ENCODE measurements at places on chromosomes 16 and 17.

DNA sequence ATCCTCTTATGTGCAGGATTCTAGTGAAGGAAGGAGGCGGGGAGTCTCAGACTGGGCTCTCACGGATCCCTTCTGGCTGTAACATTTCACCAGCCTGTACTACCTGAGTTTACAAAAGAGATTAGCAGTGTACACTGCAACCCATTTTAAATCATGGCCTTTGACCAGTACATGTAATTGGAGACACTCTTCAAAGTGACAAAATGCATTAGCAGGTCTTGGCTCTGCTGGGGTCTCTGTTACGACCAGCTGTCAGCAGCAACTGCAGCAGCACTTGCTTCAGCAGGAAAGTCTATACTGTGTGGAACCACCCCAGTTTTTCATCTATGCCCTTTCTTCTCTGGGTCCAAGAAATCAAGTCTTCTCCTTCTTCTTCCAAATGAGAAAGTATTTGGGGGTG is 322.8 kb upstream of the ASIC2 start:
- DNase-seq: no peak

GRCh38 chr17:65103896-65104295 is 33.3 kb upstream of the RGS9 start:
- no peak for DNase-seq

DNA sequence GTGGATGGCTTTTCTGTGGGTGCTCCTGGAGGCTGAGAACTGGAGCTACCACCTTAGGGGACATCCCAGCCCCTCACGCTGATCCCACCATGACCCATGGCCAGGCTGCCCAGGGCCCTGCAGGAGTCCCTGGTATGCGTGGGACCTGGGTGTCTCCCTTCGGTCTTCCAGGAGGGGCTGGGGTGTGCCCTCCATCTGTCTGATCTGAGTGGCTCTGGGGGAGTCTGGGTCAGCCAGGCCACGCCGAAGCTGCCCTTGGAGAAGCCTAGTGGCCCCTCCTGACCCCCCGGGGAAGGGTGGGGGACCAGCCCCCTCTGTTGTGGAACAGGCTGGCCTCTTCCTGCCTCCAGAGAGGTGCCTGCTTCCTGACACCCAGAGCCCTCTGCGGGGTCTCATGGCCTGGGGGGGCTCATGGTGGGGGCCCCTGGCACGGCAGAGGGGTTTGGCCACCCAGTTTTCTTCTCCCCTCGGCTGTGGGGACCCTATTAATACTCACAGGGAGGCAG is 10.7 kb downstream of the BAIAP2 start:
- no peak for DNase-seq

- DNase-seq: no peak
Observed at GRCh38 chr17:17765359-17766076, 71.3 kb downstream of the SREBF1 start.

- DNase-seq: no peak
Observed at GRCh38 chr16:68420366-68420942, 27.9 kb downstream of the SMPD3 start.

- DNase-seq: no peak
Observed at GRCh38 chr16:86604436-86605193, 26.3 kb downstream of the FOXL1 start.

GRCh38 chr17:39568702-39569101 is 39.0 kb downstream of the NEUROD2 start:
- no peak for DNase-seq

DNA sequence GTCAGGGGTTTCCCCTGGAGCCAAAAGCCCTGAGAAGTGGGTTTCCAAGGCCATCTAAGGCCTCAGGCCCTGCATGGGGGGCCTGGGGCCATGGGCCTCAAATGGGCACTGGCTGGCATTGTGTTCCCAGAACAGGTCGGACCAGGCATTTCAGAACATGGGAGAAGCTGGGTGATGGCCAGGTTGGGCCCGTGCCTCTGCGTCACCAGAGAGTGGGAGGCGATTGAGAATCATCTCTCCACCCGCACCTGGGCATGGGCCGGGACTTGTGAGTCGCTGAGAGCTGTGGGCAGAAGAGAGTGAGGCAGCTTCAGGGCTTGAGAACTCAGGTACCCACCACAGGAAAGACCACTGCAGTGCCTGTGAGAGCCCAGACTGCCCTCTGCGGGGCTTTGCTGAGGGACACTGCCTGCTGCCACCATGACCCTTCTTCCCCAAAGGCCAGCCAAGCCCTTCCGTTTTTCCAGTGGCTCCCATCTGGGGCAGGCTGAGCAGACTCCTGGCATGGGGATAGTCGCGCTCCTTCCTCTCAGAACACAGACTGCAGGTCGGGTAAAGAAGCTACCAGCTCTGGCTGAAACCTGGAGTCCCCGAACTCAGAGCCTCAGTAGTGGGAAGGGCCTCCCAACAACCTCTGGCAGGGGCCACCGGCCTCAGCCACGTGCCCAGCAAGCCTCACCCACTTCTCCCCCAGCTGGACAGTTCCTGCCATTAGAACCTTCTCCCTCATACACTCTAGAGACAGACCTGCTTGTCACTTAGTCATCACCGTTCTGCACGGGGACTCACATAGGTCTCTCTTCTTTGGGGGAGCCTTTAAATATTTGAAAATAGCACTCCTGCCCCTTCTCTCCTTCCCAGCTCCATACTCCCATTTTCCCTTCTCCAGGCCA is 1.6 kb downstream of the RAB11FIP4 start:
- DNase-seq: no peak

DNA sequence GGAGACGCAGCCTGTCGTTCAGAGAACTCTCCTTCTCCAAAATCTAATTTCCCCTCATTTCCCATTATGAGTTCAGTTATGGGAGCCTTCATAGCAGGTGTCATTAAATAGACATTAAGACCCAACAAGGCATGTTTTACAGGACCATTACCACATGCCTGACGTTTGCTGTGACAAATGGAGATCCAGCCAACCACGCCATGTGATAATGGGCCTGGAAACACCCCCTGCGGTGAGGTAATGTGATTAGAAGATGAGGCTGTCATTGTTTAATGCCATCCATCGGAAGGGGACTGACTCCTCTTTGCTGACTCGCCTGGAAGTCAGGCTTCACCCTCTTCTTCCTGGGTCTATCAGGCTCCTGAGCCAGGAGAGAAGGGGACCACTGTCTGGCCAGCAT is 76.9 kb downstream of the WSCD1 start:
- no peak for DNase-seq

DNA sequence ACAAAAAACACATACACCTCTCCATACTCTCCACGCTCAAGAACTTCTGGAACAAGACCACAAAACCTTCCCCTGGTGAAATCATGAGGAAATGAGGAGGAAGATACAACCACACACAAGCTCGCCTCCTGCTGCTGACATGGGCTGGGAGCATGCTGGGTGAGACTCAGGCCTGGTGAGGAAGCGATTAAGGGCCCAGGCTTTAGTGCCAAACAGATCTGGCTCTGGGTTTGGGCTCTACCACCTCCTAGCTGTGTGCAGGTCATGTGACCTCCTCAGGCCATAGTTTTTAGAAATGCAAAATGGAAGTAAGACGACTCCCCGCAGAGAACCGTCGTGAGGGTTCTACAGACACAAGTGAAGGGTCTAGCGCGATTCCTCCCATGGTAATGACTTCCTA is 41.3 kb downstream of the VAC14 start:
- DNase-seq: no peak

GRCh38 chr16:65481956-65482355 is 360.1 kb upstream of the CDH11 start:
- DNase-seq: no peak

DNA sequence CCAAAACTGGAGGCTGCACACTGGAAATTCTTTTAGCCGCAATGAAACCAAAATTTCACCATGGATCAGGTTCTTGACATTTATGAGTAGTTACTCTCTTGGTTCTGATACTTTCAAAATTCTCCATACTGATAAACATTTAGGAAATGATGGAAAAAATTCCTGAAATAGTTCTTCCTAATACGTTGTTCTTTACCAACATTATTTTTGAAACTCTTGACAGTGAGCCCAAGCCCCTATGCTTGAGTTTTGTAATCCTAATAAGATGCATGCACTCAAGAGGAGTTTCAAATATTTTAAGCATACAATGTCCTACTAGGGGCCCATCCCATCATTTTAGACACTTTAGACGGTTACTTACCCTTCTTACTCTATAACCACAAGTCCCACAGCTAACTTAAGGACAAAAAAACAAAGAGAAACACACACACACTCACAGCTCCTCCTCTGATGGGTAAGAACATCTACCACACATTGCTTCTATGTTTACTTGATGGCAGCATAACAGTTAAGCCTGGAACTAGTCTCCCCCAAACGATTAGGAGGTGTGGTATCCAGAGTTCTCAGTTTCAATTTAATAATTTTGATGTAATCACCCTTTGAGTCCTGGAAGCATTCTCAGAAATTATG is 3.7 kb downstream of the VEZF1 start:
- DNase-seq: no peak

DNA sequence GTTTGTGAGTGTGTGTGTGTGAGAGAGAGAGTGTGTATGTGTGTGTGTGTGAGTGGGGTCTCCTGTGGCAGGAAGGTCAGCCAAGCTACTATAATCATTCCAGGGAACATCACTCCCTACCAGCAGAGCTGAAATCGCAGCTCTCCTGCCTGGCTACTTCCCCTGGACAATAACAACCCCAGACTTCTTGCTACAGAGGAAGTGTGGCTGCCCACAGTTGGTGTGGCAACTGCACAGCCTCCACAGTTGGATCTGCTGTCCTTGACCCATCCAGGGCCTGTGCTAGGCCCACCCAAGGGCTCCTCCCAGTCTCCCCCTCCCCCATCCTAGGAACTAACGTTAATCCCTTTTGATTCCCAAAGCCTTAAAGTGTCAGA is 1.5 kb downstream of the SLC13A5 start:
- no peak for DNase-seq

DNA sequence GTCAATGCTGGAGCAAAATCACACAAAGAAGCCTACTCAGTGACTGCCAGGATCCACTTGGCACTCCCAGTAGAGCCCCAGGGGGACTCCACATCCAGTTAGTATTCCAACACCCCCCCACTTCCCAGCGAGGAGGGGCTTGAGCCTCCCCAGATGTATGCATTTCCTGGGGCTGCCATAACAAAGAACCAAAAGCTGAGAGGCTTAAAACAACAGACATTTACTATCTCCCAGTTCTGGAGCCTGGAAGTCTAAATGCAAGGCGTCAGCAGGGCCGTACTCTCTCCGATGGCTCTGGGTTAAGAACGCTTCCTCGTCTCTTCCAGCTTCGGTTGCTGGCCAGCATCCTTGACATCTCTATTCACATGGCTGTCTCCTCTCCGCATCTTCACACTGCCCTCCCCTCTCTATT is 23.0 kb upstream of the GNA13 start:
- no peak for DNase-seq

DNA sequence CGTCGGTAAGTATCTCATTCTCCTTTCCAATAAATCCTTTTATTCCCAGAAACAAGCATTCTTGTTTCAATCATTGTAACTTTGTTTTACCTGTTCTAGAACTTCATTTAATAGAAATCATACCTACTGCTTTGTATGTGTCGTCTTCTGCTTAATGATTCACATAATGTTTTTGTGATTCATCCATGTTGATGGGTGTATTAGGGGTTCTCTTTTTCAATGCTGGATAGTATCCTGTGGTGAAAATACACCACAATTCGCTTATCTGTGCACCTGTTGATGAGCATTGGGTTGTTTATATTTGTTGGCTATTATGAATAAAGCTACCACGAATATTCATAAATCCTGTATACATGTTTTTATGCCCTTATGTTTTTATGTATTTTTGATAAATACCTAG is 703.2 kb downstream of the MAF start:
- no peak for DNase-seq

GRCh38 chr17:82917699-82918345 is 78.0 kb upstream of the ZNF750 start:
- DNase-seq: peak; percentile 33

- no peak for DNase-seq
Observed at GRCh38 chr16:4158143-4159093, 42.2 kb upstream of the ADCY9 start.

- no peak for DNase-seq
Observed at GRCh38 chr17:79248843-79249493, 174.3 kb downstream of the ENGASE start.

- DNase-seq: no peak
Observed at GRCh38 chr17:36846410-36847292, 90.6 kb upstream of the LHX1 start.

- no peak for DNase-seq
Observed at GRCh38 chr17:43453331-43453812, 30.4 kb upstream of the DHX8 start.

GRCh38 chr16:65618333-65618732 is 496.5 kb upstream of the CDH11 start:
- no peak for DNase-seq

GRCh38 chr16:72924537-72924926 is 123.4 kb downstream of the ZFHX3 start:
- no peak for DNase-seq

- DNase-seq: no peak
Observed at GRCh38 chr17:73278465-73279453, 17.1 kb upstream of the CPSF4L start.

- no peak for DNase-seq
Observed at GRCh38 chr16:21611198-21611555, 11.8 kb downstream of the METTL9 start.

DNA sequence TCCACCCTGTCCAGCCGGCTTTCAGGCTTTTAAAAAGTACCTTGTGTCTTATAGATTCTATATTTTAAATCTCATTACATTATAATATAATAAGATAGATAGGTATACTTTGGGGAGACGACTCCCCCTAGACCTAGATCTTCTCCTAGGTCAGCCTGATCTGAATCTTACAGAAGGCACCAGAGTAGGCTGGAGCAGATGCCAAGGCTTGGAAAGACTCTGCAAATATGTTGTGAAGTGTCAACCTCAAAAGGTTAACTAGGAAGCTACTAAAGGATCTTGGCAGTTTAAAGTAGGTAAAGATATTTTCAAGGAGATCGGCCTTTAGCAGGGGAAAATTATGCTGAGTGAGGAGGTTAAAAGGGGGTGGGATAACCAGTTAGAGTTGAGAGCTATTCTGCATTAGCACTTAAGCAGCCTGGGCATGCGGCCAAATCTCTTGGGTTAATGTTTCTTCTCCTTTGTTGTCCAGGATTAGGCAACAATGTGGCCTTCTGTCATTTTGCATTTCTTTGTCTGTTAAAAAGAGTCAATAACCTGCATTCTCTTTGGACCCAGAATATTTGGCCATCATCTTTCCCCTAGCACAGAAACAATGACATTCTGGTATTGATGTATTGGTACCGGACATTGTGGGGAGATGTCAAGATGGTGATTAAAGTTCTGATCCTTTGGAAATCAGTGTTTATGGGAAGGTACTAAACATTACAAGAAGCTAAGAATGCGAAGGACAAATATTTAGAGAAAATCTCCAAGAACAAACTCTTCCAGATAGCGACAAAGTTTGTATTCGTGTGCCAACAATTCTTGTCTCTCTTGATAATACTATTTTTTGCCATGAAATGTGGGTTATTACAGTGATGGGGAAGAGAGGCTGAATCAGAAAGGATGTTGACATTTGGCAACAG is 51.2 kb upstream of the DHX40 start:
- peak; percentile 46 for DNase-seq
